ENCODE measurements at places on chromosomes 2 and 18. TPM values are rescaled to one million over a fixed set of nuclear protein-coding genes. Genes with fewer than 3 reads are reported as not detected.
A peak's percentile ranks its signal among the peaks of the same experiment; 100 is the strongest.

- H3K27ac ChIP-seq, result no peak overlapping the region
- no peaks in the 10 kb centered on the region for H3K4me1 ChIP-seq
- no peak for DNase-seq
These were observed 147.1 kb downstream of the CCBE1 start for GRCh38 chr18:59550174-59550516.

- no peak overlapping the region for H3K27ac ChIP-seq
- no peak overlapping the region for H3K4me3 ChIP-seq
- H3K36me3 ChIP-seq, result peaks cover 80% of the 10 kb centered on the region
These were observed 17.9 kb downstream of the TYMS start for GRCh38 chr18:675307-675706.

The NOSTRIN gene
- total RNA-seq, result 3.7 TPM

The NEU4 gene
- total RNA-seq, result 10.7 TPM

The MAPRE3 gene
- total RNA-seq, result 116 TPM

DNA sequence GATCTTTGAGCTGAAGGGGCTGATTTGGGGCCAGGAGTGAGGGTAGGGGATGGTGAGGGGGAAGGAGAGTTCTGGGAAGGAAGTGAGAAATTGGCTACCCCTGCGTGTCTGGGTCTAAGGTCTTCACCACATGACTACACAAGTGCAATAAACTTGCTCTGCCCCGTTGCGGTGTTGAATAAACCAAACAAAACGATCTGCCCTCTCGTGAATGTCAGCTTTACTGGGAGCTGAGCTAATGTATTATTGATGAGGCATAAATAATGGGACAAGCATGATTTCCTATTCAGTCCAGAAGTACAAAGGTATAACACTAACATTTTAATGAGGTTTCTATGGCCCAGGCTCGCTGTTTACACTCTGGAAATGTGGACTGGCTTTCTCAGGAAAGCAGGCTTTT lies 8.0 kb upstream of the CFAP221 start:
- H3K27me3 ChIP-seq, result peaks cover 3% of the 10 kb centered on the region
- no peak overlapping the region for H3K27ac ChIP-seq
- no peak overlapping the region for H3K4me3 ChIP-seq
- no peaks in the 10 kb centered on the region for H3K4me1 ChIP-seq
- no peaks in the 10 kb centered on the region for H3K36me3 ChIP-seq

DNA sequence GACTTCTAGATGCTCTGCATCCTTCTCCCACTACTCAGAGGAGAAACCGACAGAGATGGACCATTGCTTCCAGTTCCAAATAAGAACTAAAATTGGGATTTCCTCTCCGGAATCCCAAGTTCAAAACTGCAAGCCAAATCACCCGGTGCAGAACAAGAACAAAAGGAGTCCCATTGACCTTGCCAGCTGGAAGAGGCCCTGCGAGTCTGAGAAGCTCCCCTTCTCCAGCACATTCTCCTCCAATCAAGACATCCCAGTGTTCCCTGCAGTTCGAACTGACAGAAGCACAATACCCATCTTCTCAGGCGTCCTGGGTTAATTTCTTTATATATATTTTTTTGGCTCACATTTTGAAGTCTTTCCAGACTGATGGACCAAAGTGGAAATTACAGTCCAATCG lies 195.3 kb upstream of the MEIS1 start:
- no peak overlapping the region for H3K27ac ChIP-seq
- peaks cover 2% of the 10 kb centered on the region for H3K27me3 ChIP-seq
- no peaks in the 10 kb centered on the region for H3K36me3 ChIP-seq
- no peak overlapping the region for H3K4me3 ChIP-seq
- DNase-seq, result peak; percentile 37

The GAD1 gene
- total RNA-seq, result not detected

- peaks cover 26% of the 10 kb centered on the region for H3K4me1 ChIP-seq
- H3K27ac ChIP-seq, result no peak overlapping the region
- H3K27me3 ChIP-seq, result no peaks in the 10 kb centered on the region
- DNase-seq, result no peak
These were observed 61.6 kb downstream of the COL6A3 start for GRCh38 chr2:237352279-237352845.

The ARL4C gene
- 1.1 TPM for total RNA-seq

DNA sequence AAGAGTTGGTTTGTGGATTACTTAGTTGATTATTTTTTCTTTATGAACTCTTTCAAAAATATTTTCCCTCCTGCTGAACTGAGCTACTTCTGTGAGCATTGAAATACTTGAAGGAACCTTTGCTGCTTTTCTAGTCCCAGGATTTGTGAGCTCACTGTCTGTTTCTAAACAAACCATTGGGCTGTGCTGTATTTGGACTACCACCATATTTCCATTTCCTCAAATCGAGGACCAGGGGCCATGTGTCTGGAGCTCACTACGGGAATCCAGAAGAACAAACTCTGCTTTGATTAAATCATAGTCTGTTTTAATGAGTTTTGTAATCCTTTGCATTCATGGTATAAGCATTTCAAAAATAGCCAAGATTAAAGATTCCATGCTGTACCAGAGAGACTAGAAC lies 1.3 kb downstream of the MRPL33 start:
- peak overlapping the region; percentile 97 for H3K27ac ChIP-seq
- peak overlapping the region; percentile 93 for H3K4me3 ChIP-seq
- no peak for DNase-seq
- H3K27me3 ChIP-seq, result no peaks in the 10 kb centered on the region
- H3K36me3 ChIP-seq, result no peaks in the 10 kb centered on the region
- H3K4me1 ChIP-seq, result peaks cover 54% of the 10 kb centered on the region

The FAM210A gene
- total RNA-seq, result 28.8 TPM

GRCh38 chr2:27049422-27050280 lies 1.8 kb upstream of the AGBL5 start:
- H3K4me1 ChIP-seq, result peaks cover 15% of the 10 kb centered on the region
- peak overlapping the region; percentile 77 for H3K27ac ChIP-seq
- no peak for DNase-seq
- no peaks in the 10 kb centered on the region for H3K27me3 ChIP-seq
- H3K4me3 ChIP-seq, result peak overlapping the region; percentile 92

- no peaks in the 10 kb centered on the region for H3K36me3 ChIP-seq
- H3K27me3 ChIP-seq, result no peaks in the 10 kb centered on the region
- no peak overlapping the region for H3K4me3 ChIP-seq
- no peak for DNase-seq
- H3K4me1 ChIP-seq, result no peaks in the 10 kb centered on the region
These were observed 256.9 kb downstream of the CDH19 start for GRCh38 chr18:66346833-66347588.

The ACTR2 gene
- total RNA-seq, result 72.0 TPM

The STARD6 gene
- not detected for total RNA-seq

DNA sequence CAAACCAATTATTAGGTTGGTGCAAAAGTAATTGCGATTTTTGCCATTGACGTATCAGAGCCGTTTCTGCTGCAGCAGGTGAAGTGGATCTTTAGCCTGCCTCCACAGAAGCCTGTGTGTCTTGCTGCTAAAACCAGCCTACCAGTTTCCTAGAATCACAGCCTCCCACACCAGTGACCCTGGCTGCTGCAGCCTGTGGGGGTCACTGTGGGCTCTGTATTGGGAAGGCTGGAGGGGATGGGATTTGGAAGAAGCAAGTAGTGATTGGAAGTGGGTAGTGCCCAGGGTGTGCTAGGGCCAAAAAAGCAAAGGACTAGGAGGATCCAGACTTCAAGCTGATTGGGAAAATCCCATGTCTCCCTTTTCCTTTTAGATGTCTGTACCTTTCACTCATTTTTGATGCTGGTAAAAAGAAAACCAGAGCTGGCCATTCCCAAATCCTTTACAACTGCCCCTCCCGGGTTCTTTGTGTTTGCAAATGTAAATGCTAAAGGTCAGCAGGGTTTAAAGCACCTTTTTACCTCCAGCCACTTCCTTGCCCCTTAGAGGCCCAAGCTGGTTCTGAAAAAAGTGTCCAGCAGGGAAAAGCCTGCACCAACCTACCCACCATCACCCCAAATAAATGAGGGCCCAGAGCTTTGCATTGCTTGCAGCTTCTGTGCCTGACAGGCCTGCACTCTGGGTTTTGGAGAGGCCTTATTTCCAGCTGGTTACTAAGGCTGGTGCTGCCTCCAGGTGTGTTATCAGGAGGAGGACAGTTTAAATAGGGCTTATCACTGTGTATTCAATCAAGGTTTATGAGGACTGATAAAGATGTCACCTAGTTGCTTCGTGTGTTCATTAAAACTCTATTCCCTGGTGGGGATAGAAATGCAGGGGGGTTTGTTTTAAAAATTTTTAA lies 172.0 kb downstream of the MIB1 start:
- H3K27me3 ChIP-seq, result peaks cover 3% of the 10 kb centered on the region
- no peaks in the 10 kb centered on the region for H3K4me1 ChIP-seq
- no peak overlapping the region for H3K27ac ChIP-seq
- no peaks in the 10 kb centered on the region for H3K36me3 ChIP-seq

DNA sequence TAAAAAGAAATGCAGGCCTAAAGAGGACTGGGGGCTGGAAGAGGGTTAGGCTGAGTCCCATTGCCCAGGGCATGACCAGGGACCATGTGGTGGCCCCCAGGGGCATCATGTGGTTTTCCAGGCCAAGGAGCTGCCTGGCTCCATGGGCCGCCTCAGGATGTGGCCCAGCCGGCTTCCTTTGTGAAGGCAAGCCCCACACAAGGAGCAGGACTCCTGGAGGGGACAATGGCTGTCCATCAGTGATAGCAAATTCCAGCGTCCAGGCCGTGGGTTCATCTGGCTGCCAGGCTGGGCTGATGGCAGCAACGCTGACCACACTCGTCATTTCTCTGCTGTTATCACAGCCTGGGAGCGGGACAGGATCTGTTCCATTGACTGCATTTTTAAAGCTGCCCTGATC lies 82.5 kb downstream of the GBX2 start:
- no peak overlapping the region for H3K4me3 ChIP-seq
- H3K4me1 ChIP-seq, result no peaks in the 10 kb centered on the region
- H3K27ac ChIP-seq, result no peak overlapping the region
- no peaks in the 10 kb centered on the region for H3K36me3 ChIP-seq

- H3K4me3 ChIP-seq, result no peak overlapping the region
- no peaks in the 10 kb centered on the region for H3K36me3 ChIP-seq
- H3K27me3 ChIP-seq, result no peaks in the 10 kb centered on the region
- H3K4me1 ChIP-seq, result no peaks in the 10 kb centered on the region
These were observed 197.9 kb upstream of the SETBP1 start for GRCh38 chr18:44482761-44483160.

DNA sequence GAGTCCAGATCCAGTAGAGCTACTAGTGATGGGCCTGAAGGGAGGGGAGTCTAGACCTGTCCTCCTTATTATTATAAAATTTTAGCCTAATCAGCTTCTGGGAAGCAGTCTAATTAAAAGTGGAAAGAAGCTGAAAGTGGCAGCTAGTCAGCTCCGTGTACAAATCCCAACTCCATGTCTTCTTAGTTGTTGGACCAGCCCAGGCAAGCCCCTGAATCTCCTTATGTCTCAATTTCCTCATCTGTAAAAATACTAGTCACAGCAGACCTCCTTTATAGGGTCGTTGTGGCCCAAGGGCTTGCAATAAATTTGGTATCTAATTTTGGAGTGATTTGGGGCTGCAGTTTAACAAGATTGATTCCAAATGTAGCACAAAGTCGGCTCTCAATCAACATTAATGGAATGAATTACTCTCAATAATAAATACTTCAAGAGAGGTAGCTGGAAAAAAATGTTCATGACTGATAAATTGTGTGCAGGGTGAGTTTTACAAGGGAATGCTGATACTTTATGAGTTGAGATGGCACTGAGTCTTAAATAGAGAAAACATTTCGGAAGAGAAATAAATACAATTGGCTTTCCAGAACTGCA lies 118.3 kb upstream of the NDUFV2 start:
- no peak for DNase-seq
- H3K27ac ChIP-seq, result no peak overlapping the region
- H3K27me3 ChIP-seq, result no peaks in the 10 kb centered on the region
- H3K4me3 ChIP-seq, result no peak overlapping the region
- no peaks in the 10 kb centered on the region for H3K36me3 ChIP-seq
- H3K4me1 ChIP-seq, result no peaks in the 10 kb centered on the region

DNA sequence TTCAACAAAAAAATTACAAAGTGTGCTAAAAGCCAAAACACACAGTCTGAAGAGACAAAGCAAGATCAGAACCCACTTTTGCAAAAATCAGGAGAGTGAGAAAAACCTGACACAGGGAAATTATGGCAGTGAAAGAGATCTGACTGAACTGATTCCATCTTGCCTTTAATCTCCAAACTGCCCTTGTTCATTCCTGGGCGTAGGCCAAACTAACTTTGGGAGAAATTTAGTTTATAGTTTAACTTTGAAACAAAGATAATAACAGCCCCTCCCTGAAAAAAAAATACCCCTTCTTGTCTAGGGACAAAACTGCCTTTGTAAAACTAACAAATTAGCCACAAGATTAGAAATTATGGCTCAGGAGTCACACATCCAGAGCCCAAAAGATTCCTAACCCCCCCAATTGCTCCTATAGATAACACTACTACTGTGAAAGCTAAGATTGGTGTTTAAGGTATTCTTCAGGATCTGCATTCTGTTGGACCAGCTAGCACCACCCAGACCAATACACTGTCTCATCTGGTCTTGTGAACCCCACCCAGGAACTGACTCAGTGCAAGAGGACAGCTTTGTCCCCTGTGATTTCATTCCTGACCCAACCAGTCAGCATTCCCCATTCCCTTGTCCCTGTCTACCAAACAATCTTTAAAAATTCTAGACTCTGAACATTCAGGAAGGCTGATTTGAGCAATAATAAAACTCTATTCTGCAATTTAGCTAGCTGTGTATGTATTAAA lies 226.1 kb upstream of the SH3BP4 start:
- no peak for DNase-seq
- no peak overlapping the region for H3K4me3 ChIP-seq
- H3K27ac ChIP-seq, result no peak overlapping the region
- H3K4me1 ChIP-seq, result no peaks in the 10 kb centered on the region
- H3K27me3 ChIP-seq, result no peaks in the 10 kb centered on the region

- no peaks in the 10 kb centered on the region for H3K36me3 ChIP-seq
- no peak overlapping the region for H3K27ac ChIP-seq
- no peaks in the 10 kb centered on the region for H3K4me1 ChIP-seq
- H3K4me3 ChIP-seq, result no peak overlapping the region
- no peaks in the 10 kb centered on the region for H3K27me3 ChIP-seq
These were observed 52.3 kb upstream of the SCG2 start for GRCh38 chr2:223654384-223654915.

GRCh38 chr2:64808092-64808491 lies 154.4 kb upstream of the SERTAD2 start:
- H3K4me3 ChIP-seq, result no peak overlapping the region
- H3K4me1 ChIP-seq, result no peaks in the 10 kb centered on the region
- H3K27ac ChIP-seq, result no peak overlapping the region
- DNase-seq, result no peak

DNA sequence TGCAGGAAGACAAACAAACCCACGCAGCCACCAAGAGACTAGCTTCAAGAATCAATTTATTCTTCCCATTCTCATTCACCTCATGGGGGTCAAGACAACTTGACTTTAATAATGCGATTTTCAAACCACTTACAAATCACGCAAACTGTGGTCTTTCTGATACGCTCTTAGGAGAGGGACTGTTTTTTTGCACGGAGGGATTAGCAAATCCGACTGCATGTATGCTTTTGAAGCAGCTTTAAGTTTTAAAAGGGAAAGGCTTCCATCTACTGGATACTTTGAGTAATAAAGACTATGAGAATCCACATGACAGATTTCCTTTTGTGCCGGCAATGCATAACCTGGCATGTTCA lies 322.9 kb upstream of the KCNJ3 start:
- H3K4me1 ChIP-seq, result no peaks in the 10 kb centered on the region
- H3K4me3 ChIP-seq, result no peak overlapping the region
- DNase-seq, result no peak
- no peaks in the 10 kb centered on the region for H3K27me3 ChIP-seq
- H3K36me3 ChIP-seq, result no peaks in the 10 kb centered on the region

All from psoas muscle (tissue), 8 donors.